OCI-M1 (cell line): ENCODE measurements at places on chromosomes 3 and 15.

DNA sequence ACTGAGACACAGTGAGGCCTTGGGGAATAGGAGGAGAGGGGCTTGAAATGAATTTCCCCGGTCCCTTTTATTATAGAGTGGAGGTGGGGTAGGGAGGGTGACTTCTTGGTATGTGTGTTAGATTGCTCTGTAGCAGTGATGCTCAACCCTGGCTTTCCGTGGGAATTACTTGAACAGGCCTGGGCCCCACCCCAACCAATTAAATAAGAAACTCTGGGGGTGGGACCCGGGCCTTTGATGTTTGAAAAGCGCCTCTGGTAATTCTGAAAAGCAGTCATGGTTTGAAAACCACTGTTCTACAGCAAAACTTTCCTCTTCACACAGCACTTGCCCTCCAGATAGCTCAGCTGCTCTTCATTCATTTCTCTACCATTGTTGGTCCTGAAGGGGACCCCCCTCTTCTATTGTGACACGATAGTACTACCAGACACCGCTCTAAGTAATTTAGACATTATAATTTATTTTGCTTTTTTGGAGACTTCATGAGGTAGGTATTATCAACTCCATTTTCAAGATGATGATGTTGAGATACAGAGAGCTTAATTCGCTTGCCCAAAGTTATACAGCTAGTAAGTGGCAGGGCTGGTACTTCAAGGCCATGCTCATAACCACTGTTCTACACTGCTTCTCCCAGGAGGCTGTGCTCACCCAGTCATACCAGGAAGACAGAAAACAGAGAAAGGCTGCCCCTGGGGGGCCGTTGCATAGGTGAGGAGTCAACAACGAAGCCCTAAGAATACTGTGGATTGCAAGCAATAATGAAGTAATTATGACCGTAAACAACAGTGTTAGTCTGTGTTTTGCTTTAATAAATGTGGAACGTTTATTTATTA, 176.2 kb downstream of the PEX5L start:
- no peak for DNase-seq

DNA sequence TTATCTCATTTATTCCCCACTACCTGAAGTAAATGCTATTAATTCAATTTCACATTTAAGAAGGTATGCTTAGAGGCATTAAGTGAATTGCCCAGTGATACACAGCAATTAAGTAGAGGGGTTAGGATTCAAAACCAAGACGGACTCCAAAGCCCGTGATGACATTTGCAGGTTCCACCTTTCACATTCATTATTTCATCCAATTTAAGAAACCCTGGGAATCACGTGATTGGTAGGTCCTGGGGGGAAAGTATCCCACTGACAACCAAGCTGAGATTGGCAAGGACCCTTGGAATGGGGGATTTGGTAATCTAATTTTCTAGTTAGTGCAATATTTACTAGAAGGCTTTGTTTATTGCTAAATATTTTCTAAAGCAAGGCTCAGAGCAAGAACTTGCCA, 1.8 kb downstream of the POMGNT2 start:
- DNase-seq, result no peak

GRCh38 chr3:180048103-180048502, 11.4 kb upstream of the PEX5L start:
- peak; percentile 61 for DNase-seq

DNA sequence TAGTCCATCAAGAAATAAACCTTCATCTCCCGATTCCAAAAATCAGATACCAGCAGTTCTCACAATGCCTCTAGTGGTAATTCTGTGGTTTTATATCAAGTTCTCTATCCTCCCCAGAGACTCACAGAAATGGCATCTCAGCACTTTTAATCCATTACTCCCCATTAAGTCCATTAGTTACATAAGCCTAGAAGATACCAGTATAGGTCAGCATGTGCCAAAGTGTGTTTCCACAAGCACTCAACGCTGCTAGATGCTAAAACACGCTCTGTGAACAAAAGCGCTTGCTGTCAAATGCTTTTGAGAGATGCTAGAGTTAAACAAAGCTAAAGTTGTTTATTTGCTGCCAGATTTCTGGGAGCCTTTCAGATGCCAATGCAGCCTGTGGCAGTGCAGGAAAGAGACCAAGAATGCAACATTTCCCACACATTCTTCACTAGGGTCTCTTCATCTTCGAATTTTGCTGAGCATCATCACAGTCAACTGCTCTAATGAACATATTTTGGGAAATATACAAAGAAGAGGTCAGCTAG, 918.8 kb upstream of the CFAP20DC start:
- no peak for DNase-seq

- no peak for DNase-seq
Observed at GRCh38 chr15:56959318-56959648, 40.8 kb downstream of the TCF12 start.

DNA sequence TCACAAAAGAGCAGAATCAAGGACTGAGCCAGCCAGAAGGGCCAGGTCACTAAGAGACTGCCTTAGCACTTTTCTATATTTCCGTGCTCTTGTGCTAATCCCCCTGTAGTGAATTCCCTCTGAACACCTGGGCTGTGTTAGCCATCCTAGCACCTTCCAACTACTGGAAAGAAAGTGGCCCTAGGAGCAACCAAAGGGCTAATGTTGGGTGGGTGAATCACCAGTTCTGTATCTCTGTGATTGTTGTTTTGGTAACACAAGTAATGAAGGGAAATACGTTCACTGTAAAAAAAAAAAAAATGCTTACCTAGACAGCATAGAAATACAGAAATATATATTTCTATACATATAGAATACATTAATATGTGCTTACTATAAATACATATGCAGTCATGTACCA, 43.9 kb downstream of the PXYLP1 start:
- no peak for DNase-seq

GRCh38 chr15:78923480-78924360, 21.1 kb downstream of the CTSH start:
- DNase-seq, result no peak

DNA sequence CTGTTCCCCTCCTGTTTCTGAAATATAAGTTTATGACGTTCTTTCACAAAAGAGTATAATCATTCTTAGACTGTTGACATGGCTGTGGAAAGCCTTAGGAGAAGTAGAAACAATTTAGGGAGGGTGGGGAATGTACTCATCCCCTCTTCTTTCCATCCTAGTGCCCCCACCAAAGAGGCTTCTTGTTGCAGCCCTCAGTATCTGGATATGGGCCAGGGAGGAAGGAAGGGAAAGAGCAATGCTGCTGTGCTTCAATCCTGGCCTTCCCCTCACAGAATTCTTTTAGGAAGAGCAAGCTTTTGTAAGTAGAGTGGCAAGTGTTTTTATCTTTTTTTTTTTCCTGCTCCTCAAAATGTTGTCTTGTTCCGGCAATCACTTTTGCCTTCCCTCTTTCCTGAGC, 1.7 kb downstream of the INAFM2 start:
- no peak for DNase-seq

GRCh38 chr3:193396451-193397244, 18.1 kb upstream of the ATP13A5 start:
- peak; percentile 52 for DNase-seq

DNA sequence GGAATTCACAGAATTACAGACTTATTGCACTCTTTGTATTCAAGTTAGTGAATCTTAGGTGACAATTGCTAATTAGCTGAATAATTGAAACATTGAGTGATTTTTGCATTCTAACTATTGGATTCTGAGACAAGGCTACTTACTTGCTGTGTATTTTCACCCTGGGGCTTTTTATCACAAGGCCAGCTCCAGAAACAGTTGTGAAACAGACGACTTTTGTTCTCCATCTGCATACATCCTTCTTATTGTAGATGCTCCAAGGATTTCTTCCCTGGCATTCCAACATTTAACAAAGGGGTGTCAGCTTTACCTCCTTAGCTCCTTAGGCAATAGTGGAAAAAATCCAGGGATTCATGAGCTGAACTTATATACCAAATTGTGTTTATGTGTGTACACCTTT, 233.2 kb upstream of the CHRM5 start:
- no peak for DNase-seq

GRCh38 chr15:74240002-74240568, 4.0 kb downstream of the CCDC33 start:
- DNase-seq, result no peak
